ENCODE measurements at places on chromosomes 16 and 17.

DNA sequence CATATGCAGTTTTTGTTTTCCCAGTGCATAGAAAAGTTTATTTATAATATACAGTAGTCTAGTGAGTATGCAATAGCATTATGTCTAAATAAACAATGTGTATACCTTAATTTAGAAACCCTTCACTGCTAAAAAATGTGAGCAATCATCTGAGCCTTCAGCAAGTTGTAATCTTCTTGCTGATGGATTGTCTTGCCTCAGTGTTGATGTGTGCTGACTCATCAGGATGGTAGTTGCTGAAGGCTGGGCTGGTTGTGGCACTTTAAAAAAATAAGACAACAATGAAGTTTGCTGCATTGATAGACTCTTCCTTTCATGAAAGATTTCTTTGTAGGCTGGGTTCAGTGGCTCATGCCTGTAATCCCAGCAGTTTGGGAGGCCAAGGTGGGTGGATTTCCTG, 13.9 kb upstream of the CAPNS2 start:
- DNase-seq, result no peak

- DNase-seq, result no peak
These were observed 27.7 kb downstream of the RTN4RL1 start for GRCh38 chr17:1997289-1997926.

GRCh38 chr16:14146445-14146844, 75.3 kb downstream of the MRTFB start:
- no peak for DNase-seq

DNA sequence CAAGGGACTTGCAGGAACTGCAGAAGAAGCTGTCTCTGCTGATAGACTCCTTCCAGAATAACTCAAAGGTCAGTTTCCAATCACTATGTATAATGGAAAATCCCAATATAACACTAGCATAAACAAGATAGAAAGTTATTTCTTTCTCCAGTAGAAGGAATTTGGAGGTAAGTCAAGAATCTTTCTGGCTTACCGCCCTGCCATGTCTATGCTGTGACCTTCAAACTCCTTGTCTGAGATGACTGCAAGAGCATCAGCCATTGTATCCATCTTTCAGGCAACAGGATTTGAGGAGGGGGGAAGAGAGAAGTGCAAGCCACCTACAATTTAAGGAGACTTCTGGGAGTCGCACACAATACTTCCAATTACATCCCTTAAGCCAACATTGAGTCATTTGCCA, 2.7 kb downstream of the LDAF1 start:
- no peak for DNase-seq

- DNase-seq, result no peak
These were observed 22.3 kb downstream of the MAP3K14 start for GRCh38 chr17:45294506-45294905.

GRCh38 chr16:80004113-80004512, 403.6 kb upstream of the MAF start:
- DNase-seq, result no peak

DNA sequence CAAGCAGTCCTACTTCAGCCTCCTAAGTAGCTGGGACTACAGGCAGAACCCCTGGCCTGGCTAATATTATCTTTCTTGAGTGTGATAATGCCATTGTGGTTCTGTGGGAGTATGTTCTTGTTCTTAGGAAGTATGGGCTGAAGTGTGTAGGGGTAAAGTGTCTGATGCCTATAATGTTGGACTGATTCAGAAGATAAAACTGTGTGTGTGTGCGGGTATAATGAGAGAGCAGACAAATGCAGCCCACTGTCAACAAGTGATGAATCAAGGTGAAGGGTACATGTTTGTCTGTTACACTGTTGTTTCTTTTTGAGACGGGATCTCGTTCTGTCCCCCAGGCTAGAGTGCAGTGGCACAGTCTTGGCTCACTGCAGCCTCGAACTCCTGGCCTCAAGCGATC, 127.5 kb downstream of the CLEC16A start:
- peak; percentile 63 for DNase-seq

DNA sequence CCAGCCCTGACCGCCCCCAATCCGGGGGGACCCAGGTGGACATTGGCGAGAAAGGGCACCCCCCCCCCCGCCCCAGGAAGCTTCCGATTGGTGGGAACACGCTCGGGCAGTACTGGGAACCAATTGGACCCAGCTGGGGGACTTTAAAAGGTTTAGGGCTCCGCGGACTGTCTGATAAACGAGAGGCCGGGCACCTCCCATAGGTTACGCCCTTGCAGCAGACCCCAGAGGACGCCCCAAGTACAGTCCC, 245 bp downstream of the TMEM256 start:
- no peak for DNase-seq

DNA sequence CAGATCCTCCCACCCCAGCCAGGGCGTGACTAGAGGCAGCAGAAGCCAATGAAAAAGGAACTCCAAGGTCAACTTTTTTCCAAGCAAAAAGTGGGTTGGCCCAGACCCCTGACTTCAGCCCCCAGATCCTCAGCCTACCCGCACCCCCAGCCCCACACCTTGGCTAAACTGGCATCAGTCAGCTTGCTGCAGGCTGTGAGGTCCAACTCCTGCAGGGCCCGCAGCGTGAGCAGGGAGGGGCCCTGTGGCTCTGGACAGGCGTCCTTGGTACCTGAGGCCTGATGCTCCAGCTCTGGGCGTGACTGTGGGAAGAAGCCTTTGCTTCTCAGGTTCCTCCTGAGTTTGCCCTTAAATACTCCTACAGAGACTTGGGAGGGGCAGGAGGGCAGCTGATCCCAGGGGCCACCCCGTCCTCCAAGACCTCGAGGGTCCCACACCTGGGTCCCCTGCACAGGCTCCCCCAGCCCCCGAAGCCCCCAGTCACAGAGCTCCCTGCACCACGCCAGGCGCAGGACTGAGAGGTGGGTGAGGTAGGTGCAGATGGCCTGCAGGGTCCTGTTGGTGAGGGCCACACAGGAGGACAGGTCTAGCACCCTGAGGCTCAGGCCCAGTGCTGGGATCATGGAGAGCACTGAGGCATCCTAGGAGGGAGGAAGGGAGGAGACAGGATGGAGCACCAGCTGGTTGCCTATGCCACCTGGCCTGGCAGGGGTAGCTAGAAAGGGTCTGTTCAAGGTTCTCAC, 9.4 kb downstream of the ELMO3 start:
- DNase-seq, result no peak

DNA sequence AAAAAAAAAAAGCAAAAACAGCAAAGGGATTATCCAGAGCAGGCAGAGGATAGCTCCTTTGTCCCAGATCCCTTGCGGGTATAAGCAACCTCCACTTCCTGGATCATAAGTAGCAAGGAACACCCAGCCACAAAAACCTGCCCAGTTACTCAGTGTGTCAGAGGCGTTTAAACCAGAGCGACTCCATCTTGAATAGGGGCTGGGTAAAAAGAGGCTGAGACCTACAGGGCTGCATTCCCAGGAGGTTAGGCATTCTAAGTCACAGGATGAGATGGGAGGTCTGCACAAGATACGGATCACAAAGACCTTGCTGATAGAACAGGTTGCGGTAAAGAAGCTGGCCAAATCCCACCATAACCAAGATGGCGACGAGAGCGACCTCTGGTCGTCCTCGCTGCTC, 33.4 kb upstream of the HELZ start:
- DNase-seq, result no peak

- DNase-seq, result peak; percentile 42
These were observed 116.5 kb downstream of the ADCY9 start for GRCh38 chr16:3999479-4000325.

GRCh38 chr17:57506774-57507127, 238.3 kb downstream of the CCDC182 start:
- DNase-seq, result no peak

- peak; percentile 6 for DNase-seq
These were observed 35.0 kb upstream of the ASIC2 start for GRCh38 chr17:33328129-33328528.

DNA sequence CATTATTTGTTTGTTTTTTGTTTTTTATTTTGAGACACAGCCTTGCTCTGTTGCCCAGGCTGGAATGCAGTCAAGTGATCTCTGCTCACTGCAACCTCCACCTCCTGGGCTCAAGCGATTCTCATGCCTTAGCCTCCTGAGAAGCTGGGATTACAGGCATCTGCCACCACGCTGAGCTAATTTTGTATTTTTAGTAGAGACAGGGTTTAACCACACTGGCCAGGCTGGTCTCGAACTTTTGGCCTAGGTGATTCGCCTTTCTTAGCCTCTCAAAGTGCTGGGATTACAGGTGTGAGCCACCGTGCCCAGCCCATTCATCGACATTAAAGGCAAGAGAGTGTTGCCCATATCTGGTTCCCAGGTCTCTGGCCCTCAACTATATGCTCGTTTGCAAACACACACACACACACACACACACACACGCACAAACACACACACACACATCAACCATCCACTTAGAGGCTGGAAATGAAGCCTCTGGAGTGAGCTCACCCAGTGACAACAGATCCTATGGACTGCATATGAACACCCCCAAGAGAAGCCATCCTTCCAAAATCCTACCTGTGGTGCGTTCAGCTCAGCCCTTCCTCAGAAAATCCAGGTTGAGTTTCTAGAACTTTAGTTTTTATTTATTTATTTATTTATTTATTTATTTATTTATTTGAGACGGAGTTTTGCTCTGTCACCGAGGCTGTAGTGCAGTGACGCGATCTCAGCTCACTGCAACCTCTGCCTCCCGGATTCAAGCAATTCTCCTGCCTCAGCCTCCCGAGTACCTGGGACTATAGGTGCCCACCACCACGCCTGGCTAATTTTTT, 12.3 kb upstream of the SEPHS2 start:
- DNase-seq, result peak; percentile 25

GRCh38 chr16:1906055-1906845, 12.0 kb downstream of the HS3ST6 start:
- DNase-seq, result no peak

DNA sequence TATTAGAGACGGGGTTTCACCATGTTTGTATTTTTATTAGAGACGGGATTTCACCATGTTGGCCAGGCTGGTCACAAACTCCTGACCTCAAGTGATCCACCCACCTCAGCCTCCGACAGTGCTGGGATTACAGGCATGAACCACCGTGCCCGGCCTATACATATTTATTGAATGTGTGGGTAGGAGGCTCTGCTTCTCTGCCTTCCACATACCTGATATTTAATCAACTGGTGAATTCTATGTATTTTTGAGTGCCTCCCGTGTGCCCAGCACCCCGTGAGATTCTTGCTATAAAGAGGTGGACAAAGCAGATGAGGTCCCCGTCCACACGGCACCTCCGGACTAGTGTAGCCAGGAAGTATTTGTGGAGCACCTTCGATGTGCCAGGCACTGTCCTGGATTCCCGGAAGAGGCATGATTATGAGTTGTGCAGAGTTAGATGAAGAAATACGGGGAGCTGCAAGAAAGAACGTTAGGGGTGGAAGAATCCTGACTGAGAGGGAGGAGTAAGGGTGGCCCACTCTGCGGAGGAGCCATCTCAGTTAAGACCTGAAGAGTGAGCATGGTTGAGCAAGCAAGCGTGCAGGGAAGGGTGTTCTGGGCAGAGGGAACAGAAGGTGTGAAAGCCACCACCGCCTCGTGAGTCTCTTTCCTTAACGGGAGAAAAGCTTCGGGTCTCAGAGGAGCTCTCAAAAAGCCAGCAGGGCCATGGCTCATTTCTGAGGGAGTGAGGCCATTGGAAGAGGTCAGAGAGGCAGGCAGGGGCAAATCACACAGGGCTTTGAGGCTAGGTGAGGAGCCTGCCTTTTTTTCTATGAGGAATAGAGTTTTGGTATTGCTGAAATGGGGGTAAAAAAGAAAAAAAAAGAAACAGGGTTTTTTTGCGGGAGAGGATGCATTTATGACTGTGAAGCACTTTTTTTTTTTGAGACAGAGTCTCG, 21.2 kb downstream of the CRISPLD2 start:
- no peak for DNase-seq

DNA sequence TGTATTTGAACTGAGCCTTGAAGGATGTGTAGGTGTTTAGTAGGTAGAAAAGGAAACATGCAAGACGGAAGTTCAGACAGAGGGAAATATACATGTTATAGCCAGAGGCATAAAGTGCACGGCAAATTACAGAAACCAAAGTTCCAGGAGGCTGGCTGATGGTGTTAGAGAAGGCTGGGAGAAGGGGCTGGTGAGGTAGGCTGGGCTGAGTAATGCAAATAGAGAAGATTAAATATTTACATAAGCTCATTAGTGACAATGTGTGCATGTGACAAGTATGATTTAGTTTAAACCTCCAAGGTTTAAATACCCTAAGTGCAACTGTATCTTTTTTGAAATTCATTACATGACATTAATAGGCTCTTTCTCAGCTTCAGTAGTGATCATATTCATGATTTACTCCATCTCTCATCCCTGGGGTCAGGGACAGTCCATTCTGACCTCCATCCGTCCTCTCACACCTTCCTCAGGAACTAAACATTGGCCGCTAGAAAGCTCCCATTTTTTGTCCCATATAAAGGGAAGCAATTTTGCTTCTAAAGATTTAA, 399.8 kb upstream of the SALL1 start:
- no peak for DNase-seq

DNA sequence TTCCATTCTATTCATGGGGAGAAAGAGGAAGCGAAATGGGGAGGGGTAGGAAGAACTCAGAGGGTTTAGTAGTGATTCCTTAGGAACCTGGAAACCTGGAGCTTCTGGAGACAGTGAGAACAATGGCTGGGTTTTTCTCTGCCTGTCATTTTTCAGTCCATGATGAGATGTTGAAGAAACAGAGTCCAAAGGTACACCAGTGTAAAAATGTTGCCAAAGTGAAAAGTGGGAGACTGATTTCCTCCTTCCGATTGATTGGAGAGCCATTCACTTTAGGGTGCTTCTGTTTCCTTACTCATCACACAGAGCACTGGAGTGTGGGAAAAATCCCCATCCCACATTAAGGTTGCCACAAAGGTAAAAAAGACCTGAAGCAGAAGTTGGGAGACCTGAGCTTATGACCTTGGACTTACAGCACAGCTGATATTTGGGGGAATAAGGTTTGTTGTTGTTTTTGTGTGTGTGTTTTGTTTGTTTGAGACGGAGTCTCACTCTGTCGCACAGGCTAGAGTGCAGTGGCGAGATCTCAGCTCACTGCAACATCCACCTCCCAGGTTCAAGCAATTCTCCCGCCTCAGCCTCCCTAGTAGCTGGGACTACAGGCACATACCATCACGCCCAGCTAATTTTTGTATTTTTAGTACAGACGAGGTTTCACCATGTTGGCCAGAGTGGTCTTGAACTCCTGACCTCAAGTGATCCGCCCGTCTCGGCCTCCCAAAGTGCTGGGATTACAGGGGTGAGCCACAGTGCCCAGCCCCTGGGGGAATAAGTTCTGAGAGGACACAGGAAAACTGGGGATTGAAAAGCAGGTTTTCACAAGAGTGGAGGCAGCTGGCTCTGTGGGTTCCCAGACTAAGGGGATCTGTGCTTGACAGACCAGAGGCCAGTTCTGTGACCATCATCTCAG, 1.4 kb upstream of the DHX8 start:
- no peak for DNase-seq

GRCh38 chr16:50688083-50688482, 5.3 kb upstream of the NOD2 start:
- no peak for DNase-seq

- DNase-seq, result no peak
These were observed 1025.2 kb upstream of the GOT2 start for GRCh38 chr16:59759296-59759695.

DNA sequence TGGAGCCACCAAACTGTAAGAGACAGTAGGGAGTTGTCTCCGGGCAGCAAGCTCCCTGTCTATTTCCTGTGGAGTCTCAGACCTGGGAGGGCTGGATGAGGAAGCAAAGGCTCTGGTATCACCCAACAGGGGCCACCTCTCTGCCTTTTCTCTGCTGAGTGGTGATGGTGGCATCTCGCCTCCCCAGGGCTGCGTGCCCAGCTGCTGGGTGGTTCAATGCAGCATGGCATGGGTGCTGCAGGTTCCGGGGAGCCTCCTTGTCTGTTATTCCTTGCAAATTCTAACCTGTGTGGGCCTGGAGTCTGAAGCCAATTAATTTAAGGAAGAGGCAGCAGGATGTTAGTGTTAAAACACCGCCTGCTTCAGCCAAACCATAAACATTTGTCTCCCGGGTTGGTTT, 78.2 kb downstream of the CCDC182 start:
- DNase-seq, result no peak
